T-helper 9 cell (primary cell): ENCODE measurements at places on chromosomes 7 and 10.
A peak's percentile ranks its signal among the peaks of the same experiment; 100 is the strongest.

GRCh38 chr7:46215987-46216567 lies 295.0 kb upstream of the IGFBP3 start:
- DNase-seq: no peak

GRCh38 chr10:14573666-14574261 lies 200.9 kb downstream of the FAM107B start:
- DNase-seq: no peak

- DNase-seq: no peak
Measured at GRCh38 chr7:123201901-123202300, 2.1 kb upstream of the SLC13A1 start.

DNA sequence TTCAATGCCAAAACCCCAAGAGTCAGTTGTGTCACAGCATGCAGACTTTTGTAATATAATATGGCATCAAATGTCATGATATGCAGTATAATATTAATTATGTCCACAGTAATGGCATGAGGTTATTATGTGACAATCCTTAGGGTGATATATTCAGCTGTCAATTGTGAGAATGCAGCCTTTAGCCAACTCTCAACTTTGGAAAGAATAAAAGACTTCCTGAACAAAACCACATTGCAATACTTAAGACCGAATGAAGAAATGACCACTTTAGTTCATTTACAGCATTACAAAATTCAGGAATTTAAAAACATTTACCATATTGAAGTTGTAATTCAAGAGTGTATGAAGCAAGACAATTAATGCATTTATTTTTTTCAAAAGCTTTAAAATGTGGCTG lies 45.4 kb downstream of the CPVL start:
- no peak for DNase-seq

GRCh38 chr7:141649137-141649864 lies 52.7 kb downstream of the DENND11 start:
- no peak for DNase-seq

DNA sequence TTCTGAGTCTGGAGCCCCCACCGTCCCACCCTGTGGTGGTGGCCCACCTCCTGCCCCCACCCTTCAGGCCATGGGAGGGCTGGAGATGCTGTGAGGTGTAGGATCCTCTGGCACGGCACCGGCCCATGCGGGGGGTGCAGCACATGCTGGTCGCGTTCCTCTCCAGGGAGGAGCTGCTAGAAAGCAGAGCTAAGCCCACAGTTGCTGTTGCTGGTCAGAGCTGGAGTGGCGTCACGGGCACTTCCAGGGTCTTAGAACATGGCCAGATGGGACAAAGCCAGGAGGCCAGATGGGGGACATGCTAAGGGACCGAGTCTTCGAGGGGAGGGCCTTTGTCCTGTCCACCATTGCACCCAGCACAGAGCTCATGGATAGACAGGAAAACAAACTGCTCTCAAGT lies 21.6 kb downstream of the AGAP3 start:
- DNase-seq: no peak

- DNase-seq: no peak
Measured at GRCh38 chr7:40899151-40899550, 764.3 kb downstream of the SUGCT start.

- peak; percentile 68 for DNase-seq
Measured at GRCh38 chr7:100694098-100694745, at the start of gene GIGYF1. Gene GIGYF1, minus strand, starts transcription at chr7:100694250. Its CDS starts 6,012 bp downstream, at chr7:100688238.

- no peak for DNase-seq
Measured at GRCh38 chr7:41268878-41269277, 434.0 kb downstream of the INHBA start.

DNA sequence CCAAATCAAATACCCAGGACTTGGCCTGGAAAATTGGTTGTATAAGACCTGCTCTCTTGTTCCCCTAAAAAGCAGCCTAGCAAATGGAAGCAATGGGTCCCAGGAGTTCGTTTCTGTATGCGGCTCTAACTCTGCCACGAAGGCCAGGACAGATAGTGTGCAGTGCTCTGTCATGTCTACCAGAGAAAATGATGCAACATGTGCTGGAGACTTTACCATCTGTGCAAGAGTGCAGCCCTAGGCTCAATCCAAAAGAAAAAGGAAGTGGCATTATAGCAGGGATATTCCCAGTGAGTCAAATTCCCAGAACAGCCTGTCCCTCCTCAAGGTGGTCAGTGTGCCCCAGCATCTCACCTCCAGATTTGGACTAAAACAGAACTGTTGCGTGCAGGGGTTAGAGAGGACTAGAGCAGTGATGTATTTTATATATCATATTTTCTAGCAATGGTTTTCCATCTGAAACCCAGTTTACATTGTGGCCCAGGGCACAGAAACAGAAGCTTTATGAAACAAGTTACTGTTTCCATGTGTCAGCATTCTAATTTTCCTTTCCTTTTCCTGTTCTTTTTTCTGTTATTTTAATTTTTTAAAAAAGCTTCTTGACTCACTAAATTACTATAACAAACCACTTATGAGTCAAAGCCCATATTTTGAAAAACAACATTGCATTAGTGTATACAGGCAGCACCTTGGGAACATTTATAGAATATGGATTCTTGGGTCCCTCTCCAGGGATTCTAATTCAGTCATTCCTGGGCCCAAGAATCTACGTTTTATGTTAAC lies 311.2 kb downstream of the RNLS start:
- DNase-seq: no peak

DNA sequence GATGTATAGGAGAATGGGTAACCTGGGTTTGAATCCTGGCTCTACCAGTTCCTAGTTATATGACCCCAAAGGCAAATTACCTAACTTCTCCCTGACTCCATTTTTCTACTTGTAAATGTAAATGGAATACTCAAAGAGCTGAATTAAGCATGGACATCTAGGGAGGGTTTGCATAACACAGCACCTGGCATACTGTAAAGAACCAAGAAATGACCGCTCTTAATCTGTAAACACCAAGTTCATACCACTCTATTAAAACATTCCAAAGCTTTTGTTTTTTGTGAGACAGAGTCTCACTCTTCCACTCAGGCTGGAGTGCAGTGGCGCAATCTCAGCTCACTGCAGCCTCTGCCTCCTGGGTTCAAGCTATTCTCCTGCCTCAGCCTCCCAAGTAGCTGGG lies 19.6 kb downstream of the MPP7 start:
- DNase-seq: no peak

DNA sequence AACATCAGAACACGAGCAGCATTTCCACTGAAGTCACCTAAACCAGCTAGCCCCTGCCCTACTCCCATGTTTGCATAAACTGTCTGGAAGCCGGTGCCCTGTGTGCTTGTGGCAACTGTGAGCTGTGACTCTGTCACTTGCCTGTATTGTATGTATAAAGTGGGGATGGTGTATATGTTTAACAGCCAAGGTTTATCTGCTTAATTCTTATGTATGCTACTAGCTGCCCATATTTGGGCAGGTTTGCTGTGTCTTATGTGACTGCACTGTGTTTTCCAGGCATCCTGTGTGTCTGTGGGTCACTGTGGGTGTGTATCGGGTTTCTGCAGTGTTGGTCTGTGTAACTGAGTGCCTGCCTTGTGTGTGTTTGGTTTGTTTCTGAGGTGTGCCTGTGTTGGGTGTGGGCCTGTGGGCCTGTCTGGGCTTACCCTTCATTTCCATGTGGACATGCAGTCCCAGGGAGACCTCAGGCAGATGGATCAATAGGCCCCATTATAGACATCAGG lies 9.3 kb downstream of the LBX1 start:
- DNase-seq: no peak

- no peak for DNase-seq
Measured at GRCh38 chr7:68446183-68446582, 1152.1 kb upstream of the AUTS2 start.

GRCh38 chr10:93445097-93445960 lies 36.8 kb downstream of the MYOF start:
- no peak for DNase-seq

GRCh38 chr7:22252016-22252415 lies 104.9 kb downstream of the RAPGEF5 start:
- no peak for DNase-seq

- DNase-seq: no peak
Measured at GRCh38 chr7:112372101-112372500, 78.2 kb upstream of the IFRD1 start.

DNA sequence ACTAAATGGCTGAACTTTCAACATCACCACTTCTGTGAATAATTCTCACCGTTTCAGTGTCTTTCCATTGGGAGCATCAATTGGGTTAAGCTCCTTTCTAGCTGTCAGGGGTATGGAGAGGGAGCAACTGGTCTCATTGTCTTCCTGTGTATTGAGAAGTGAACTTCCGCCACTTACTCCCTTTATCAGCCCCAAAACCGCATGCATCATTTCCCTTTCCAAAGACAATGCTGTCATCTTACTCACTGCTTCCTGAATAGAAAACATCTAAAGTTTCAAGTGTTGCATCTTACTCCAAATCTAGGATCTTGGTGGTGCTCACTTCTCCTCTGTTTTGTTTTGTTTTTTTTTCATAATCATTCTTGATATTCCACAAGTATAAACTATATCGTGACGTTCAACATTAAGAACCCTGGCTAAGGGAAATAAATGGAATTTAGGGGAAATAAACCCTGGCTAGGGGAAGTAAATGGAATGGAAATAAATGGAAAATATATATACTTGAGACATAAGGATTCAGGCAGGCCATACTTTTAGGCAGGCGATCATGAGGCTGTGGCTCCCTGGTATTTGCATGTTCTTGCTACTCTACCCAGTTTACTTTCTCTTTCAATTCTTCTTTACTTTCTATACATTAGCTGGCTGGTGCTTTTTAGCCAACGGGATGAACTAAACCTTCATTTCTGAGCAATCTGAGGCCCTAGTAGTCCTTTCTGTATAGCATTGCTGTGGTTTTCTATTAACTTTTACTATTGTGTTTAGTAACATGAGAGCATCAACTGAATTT lies 371.9 kb downstream of the BMPER start:
- no peak for DNase-seq

DNA sequence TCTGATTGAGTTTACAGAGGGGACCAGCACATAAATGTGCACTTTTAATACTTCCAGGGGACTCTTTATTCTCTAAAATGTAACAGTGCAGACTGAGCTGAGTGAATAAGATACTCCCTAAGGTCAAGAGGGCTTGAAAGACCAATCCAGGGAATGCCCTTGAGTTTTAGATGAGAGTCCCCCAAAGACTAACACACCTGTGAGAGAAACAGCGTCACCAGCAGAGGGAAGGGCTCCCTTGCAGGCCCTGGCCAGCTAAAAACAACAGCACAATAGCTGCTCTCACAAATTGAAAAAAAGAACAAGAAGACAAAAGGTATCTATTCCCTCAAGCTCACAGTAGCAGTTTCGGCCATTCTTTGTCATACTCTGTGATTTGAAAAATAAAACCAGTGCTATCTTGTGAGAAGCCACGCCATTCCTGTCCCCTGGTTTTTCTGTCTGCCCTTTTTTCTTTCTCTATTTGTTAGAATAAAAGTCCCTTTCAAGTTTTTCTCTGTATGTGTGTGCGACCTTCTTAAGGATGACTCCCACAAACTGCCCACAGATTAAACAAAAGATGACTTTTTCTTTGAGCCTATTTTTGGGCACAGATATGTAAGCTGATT lies 230.4 kb upstream of the BMPER start:
- no peak for DNase-seq

DNA sequence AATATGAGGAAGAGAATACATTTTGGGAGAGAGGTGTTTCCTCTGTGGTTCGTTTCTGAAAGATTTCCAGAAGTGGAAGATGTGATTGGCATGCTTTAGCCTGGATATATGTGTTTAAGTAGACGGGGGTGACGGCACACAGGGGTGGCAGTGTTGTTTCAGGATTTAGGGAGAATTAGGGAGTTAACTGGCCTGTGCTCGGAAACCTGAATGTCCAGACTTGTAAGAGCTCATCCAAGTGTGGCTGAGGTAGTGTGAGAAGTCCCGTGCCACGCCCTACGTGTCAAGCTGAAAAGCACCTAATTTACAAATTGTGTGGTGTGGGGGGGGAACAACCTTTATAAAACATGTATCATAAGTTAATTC lies 1.1 kb downstream of the RALA start:
- peak; percentile 10 for DNase-seq

GRCh38 chr10:84924131-84924530 lies 595.7 kb downstream of the CCSER2 start:
- DNase-seq: no peak

DNA sequence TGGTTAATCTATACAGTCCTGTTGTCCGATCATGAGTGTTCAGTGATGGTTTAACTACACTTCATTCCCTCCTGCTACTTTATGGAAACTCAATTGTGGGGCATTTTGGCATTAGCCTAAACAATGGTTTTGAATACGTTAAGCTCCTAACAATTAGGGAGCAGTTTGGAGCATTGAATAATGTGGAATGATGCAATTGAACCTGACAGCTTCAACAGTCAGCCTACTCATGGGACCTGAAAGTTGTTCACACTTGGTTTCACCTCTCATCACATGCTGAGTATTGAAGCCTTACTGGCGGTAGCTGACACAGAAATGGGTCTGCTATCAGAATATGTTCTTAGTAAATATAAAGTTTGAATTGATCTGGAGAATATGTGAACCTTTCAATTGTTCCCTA lies 186.1 kb downstream of the MLLT10 start:
- DNase-seq: no peak

- no peak for DNase-seq
Measured at GRCh38 chr7:98283127-98283886, 1.8 kb downstream of the BRI3 start.

- no peak for DNase-seq
Measured at GRCh38 chr7:45683556-45684148, 109.5 kb downstream of the ADCY1 start.

GRCh38 chr10:25747084-25747483 lies 186.9 kb upstream of the MYO3A start:
- no peak for DNase-seq

DNA sequence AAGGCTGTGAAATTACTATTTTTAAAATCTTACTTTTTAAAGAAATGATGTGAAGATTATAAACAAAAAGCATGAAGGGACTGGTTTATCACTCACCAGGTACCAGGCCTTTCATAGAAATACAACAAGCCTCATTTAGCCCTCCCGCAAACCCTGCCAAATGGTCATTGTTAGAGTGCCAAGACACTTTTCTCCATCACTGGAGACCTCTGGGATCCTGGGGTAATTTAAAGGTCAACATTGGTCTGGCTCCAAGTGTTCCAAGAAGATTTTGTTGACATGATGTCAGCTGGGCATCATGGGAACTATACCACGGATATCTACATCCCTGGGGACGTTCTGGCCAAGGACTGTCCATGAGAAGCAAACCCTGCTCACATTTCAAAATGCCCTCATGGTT lies 138.0 kb upstream of the FRMD4A start:
- no peak for DNase-seq

DNA sequence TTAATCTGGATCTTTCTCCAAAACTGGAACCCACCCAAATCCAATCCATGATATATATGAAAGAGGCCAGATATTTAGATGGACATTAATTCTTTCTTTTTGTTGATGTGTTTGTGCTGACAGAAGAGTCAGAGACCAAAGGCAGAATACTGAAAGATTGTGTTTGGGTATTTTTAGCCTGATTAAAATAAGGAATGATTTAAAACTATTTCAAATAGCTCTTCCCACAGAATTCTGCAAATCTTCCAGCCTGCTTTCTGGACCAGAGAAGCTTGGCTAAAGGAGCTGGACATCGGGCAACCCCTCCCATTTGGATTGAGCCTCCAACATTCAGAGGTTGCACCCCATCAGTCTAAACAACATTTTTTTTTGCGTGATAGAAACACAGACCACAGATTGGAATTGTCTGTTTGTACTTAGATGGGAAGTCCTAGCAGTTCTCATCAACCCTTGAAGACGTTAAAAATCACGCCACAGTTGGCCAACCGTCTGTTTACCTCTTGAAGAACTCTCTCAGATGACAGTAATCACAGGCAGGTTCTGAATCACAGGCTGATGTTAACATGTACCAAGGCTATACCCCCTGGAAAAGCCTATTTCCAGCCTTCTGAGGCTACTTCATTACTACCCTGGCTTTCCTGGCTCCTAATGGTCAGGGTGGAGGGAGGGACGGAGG lies 155.2 kb upstream of the NRP1 start:
- DNase-seq: no peak

GRCh38 chr10:35690534-35690933 lies 48.4 kb upstream of the FZD8 start:
- DNase-seq: no peak
